SJCRH30 (cell line): ENCODE measurements at places on chromosomes 11 and 22. TPM values are rescaled to one million over a fixed set of nuclear protein-coding genes. Genes with fewer than 3 reads are reported as not detected.

DNA sequence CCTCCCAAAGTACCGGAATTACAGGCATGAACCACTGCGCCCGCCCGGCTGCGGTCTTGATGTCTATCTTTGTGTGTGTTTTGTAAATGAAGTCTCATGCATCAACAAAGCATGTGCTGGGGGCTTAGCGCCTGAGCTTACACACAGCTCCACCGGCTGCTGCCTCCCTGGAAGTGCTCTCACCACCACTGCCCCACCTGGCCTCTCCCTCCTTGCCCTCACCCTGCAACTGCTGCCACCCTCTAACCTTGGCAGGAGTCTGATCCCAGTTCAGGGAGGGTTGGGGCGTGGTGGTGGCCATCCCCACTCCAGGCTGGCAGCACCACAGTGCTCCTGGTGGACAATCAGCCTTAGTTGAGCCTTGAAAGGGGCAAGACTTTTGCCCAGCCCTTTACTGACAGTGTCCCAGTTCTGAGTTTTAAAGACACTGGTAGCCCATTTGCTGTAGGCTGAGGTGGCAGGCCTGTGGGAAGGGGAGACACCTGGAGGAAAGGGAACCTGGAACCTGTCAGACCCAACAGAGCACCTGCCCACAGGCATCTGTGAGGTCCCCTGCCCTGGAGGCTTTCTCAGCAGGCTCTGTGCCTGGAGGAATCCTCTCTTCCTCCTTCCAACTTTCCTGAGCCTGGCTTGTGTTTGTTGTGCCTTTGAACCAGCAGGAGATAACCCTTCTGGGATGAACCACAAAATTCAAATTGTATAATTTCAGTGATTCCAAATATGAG is 42.4 kb upstream of the WEE1 start:
- peaks cover 10% of the 10 kb centered on the region for H3K36me3 ChIP-seq
- no peaks in the 10 kb centered on the region for H3K27me3 ChIP-seq
- no peak for DNase-seq
- no peak overlapping the region for H3K4me3 ChIP-seq

GRCh38 chr11:74014880-74015279 is 6.0 kb upstream of the UCP3 start:
- no peak overlapping the region for H3K4me3 ChIP-seq
- H3K36me3 ChIP-seq: peaks cover 7% of the 10 kb centered on the region; the same call in 1 of the 2 replicates
- no peak overlapping the region for H3K27ac ChIP-seq

The DGCR8 gene
- total RNA-seq: 30.0 and 39.3 TPM in 2 replicates

- H3K4me1 ChIP-seq: no peaks in the 10 kb centered on the region
- H3K27me3 ChIP-seq: no peaks in the 10 kb centered on the region
- no peak overlapping the region for H3K27ac ChIP-seq
- no peak for DNase-seq
Measured at GRCh38 chr11:67384851-67385366, 6.9 kb upstream of the RAD9A start.

GRCh38 chr11:26578998-26579661 is 7.1 kb upstream of the MUC15 start:
- H3K36me3 ChIP-seq: no peaks in the 10 kb centered on the region
- DNase-seq: no peak
- H3K4me3 ChIP-seq: no peak overlapping the region

- H3K4me3 ChIP-seq: no peak overlapping the region
- H3K4me1 ChIP-seq: no peaks in the 10 kb centered on the region
- H3K36me3 ChIP-seq: no peaks in the 10 kb centered on the region
- no peak overlapping the region for H3K27ac ChIP-seq
- no peaks in the 10 kb centered on the region for H3K27me3 ChIP-seq
- no peak for DNase-seq
Measured at GRCh38 chr11:131965504-131965903, 595.1 kb downstream of the NTM start.

The TMEM191B gene
- total RNA-seq: 0.79 TPM in 1 of 2 replicates, not detected in the other

DNA sequence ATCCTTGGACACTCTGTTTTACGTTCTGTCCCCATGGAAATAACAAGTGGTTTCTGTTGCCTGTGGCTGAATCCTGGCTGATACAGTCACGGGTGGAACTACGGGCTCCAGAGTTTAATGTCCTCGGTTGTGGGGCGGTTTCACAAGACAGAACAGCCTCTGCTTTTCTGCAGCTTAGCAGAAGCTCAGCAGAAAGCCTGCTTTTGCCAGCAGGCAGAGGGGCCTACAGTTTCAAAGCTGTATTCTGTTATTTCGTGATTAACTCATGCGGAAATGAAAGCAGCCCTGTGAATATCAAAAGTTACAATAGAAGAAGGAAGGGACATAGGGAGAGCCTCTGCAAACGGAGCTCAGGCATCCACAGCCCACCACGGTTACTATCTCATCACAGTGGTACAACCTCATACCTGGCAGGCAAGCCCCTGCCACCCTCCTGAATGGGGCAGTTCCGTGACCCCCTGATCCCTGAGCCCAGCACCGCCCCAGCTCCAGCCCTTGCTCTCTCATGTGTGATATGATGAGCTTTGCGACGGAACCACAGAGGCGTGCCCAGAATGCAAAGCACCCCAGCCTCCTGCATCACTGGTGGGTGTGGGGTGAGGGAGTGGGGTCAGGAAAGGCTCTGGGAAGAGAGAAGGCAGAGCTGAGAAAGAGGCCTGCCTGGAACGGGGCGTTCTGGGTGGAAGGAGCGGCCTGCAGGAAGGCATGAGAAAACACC is 360.6 kb downstream of the BRD1 start:
- no peaks in the 10 kb centered on the region for H3K4me1 ChIP-seq
- no peak for DNase-seq
- H3K27ac ChIP-seq: no peak overlapping the region
- peaks cover 56% of the 10 kb centered on the region for H3K27me3 ChIP-seq

GRCh38 chr22:49715450-49715849 is 112.2 kb downstream of the BRD1 start:
- H3K36me3 ChIP-seq: no peaks in the 10 kb centered on the region
- no peak overlapping the region for H3K4me3 ChIP-seq
- no peak overlapping the region for H3K27ac ChIP-seq
- peaks cover 6% of the 10 kb centered on the region; the same call in 1 of the 2 replicates for H3K4me1 ChIP-seq
- peaks cover 17% of the 10 kb centered on the region for H3K27me3 ChIP-seq
- no peak for DNase-seq

The ANKRD13D gene
- total RNA-seq: 15.3 and 19.9 TPM in 2 replicates

DNA sequence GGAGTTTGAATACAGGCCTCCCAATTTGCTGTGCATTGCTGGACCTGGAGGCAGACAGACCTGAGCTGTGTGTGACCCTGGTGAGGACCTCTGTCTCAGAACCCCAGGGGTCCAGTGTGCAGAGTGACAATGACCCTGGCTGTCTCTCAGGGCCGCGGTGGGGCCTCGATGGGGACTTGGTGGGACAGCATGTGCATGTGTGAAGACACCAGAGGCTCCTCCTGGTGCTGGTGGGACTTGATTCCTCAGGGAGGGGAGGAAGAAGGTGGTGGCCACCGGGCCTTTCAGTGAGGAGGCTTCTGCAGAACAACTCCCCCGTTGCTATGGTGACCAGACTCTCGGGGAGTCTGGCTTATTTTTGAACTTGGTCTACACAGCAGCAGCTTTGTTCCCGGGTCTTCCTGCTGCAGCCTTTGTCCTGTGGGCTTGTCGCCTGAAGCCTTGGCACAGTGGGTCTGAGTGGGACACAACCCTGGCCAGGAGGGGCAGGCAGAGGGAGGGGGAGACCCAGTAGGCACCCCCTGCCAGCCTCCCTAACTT is 35.3 kb downstream of the MCM5 start:
- no peak overlapping the region for H3K27ac ChIP-seq
- H3K4me1 ChIP-seq: no peaks in the 10 kb centered on the region
- H3K27me3 ChIP-seq: no peaks in the 10 kb centered on the region
- H3K36me3 ChIP-seq: peaks cover 19% of the 10 kb centered on the region
- no peak for DNase-seq

- no peaks in the 10 kb centered on the region for H3K27me3 ChIP-seq
- no peaks in the 10 kb centered on the region for H3K4me1 ChIP-seq
- H3K4me3 ChIP-seq: no peak overlapping the region
- DNase-seq: no peak
- H3K27ac ChIP-seq: no peak overlapping the region
Measured at GRCh38 chr11:8301622-8302021, 37.9 kb upstream of the LMO1 start.

- DNase-seq: no peak
- H3K27ac ChIP-seq: no peak overlapping the region
- no peaks in the 10 kb centered on the region for H3K27me3 ChIP-seq
- H3K4me1 ChIP-seq: peaks cover 6% of the 10 kb centered on the region; the same call in 1 of the 2 replicates
Measured at GRCh38 chr11:114168691-114169090, 109.2 kb downstream of the ZBTB16 start.

GRCh38 chr11:67266449-67267187 is at the start of gene GRK2:
Gene GRK2, plus strand, starts transcription at chr11:67266473. Its CDS starts 227 bp downstream, at chr11:67266700.
- peak within 1 kb of the TSS; percentile 89 for H3K4me3 ChIP-seq
- no peaks in the 10 kb centered on the region for H3K27me3 ChIP-seq
- no peak within 1 kb of the TSS for H3K27ac ChIP-seq
- peaks cover 7% of the 10 kb centered on the region for H3K36me3 ChIP-seq
- H3K4me1 ChIP-seq: peaks cover 2% of the 10 kb centered on the region; the same call in 1 of the 2 replicates

- DNase-seq: peak; percentile 55
- no peak overlapping the region for H3K27ac ChIP-seq
- H3K36me3 ChIP-seq: no peaks in the 10 kb centered on the region
- H3K4me3 ChIP-seq: no peak overlapping the region
- no peaks in the 10 kb centered on the region for H3K4me1 ChIP-seq
Measured at GRCh38 chr11:104332110-104332509, 168.2 kb upstream of the PDGFD start.

DNA sequence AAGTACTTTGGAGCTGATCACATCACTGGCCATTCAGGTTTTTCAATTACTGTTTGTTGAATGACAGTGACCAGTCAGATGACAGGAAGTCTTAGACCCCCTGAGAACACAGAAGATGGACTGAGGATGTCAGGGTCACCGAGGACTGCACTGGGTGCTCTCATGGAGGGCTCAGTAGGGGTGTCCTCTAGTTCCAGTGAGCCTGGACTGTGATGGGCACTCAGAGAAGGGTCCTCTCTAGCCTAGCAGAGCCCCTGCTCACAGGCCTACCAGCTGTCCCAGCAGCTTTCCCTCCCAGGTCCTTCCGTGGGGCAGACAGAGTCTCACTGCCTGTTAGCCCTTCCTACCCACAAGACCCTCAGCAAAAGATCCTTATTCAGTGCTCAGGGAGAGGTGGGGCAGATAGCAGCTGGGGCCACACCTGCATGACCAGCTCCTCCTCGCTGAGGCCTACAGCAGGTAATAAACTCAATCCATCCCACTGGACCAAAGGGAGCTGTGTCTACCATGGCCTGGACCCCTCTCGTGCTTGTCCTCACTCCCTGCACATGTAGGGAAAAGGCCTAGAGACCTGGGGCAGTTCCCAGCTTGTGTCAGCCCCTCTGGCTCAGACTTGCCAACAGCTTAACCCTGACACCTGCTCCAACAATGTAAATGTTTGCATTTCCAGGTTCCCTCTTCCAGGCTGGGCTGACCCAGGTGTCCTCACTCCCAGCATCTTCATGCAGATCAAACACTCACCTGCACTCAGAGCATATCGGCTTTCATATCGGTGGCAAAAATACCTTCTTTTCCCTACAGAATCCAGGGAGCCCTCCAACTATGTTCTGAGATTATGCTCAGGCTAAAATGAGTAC is 25.2 kb upstream of the VPREB1 start:
- no peak overlapping the region for H3K4me3 ChIP-seq
- H3K4me1 ChIP-seq: no peaks in the 10 kb centered on the region
- H3K27me3 ChIP-seq: 0 out of 2 replicates have a peak, but pooled peaks cover 2% of the 10 kb centered on the region
- DNase-seq: no peak

GRCh38 chr11:1155274-1155693 is 2.5 kb upstream of the MUC5AC start:
- peaks cover 3% of the 10 kb centered on the region; the same call in 1 of the 2 replicates for H3K27me3 ChIP-seq
- no peak overlapping the region for H3K27ac ChIP-seq
- no peak overlapping the region for H3K4me3 ChIP-seq
- no peak for DNase-seq
- peaks cover 19% of the 10 kb centered on the region; the same call in 1 of the 2 replicates for H3K4me1 ChIP-seq
- no peaks in the 10 kb centered on the region for H3K36me3 ChIP-seq

GRCh38 chr11:3102641-3102921 is 45.4 kb upstream of the CARS1 start:
- no peak overlapping the region for H3K4me3 ChIP-seq
- H3K36me3 ChIP-seq: no peaks in the 10 kb centered on the region
- DNase-seq: no peak
- no peaks in the 10 kb centered on the region for H3K27me3 ChIP-seq
- H3K27ac ChIP-seq: no peak overlapping the region
- no peaks in the 10 kb centered on the region for H3K4me1 ChIP-seq

- no peaks in the 10 kb centered on the region for H3K27me3 ChIP-seq
- no peak overlapping the region for H3K27ac ChIP-seq
- no peak overlapping the region for H3K4me3 ChIP-seq
- no peaks in the 10 kb centered on the region for H3K4me1 ChIP-seq
- no peak for DNase-seq
- H3K36me3 ChIP-seq: no peaks in the 10 kb centered on the region
Measured at GRCh38 chr11:128860571-128861361, 6.3 kb downstream of the KCNJ1 start.

DNA sequence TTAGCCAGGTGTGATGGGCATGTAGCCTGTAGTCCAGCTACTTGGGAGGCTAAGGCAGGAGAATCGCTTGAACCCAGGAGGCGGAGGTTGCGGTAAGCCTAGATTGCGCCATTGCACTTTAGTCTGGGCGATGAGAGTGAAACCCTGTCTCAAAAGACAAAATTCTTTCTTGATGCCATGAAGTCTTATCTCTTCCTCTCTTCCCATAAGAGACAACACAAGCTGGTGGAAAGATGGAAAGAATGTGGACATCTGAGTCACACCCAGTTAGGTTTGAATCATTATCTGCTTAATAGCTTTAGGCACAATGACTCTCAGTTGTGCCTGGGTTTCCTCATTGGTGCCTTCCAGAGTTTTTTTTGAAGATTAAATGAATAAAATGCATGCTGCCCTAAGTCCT is 35.3 kb downstream of the KREMEN1 start:
- H3K4me3 ChIP-seq: no peak overlapping the region
- H3K36me3 ChIP-seq: 0 out of 2 replicates have a peak, but pooled peaks cover 4% of the 10 kb centered on the region
- no peak overlapping the region for H3K27ac ChIP-seq
- DNase-seq: no peak

GRCh38 chr11:70501051-70501901 is 102.9 kb downstream of the CTTN start:
- H3K27me3 ChIP-seq: peaks cover 13% of the 10 kb centered on the region
- H3K36me3 ChIP-seq: no peaks in the 10 kb centered on the region
- no peak for DNase-seq
- no peak overlapping the region for H3K27ac ChIP-seq

GRCh38 chr22:21047035-21047661 is 1.4 kb downstream of the LRRC74B start:
- no peak for DNase-seq
- H3K4me3 ChIP-seq: no peak overlapping the region
- no peak overlapping the region for H3K27ac ChIP-seq
- peaks cover 24% of the 10 kb centered on the region for H3K4me1 ChIP-seq
- H3K27me3 ChIP-seq: no peaks in the 10 kb centered on the region
- H3K36me3 ChIP-seq: no peaks in the 10 kb centered on the region

DNA sequence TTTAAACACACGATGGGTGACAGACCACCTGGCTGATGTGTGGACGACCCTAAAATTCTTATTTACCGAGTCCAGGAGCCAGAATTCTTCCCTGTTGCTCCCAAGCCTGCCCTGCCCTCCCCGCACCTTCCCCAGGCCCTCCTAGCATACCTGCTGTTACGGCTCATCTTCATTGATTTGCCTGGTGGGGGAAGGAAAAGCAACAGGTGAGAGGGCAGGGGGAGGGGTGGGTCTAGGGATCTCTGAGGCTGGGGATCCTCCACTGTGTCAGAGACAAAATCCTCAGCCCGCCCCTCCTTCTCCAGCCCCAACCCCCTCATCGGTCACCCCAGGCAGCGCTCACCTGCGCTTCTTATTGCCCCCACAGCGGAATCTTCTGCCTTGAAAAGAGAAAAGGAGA is 4.0 kb downstream of the FXYD2 start:
- no peaks in the 10 kb centered on the region for H3K36me3 ChIP-seq
- H3K4me1 ChIP-seq: peaks cover 14% of the 10 kb centered on the region
- H3K27ac ChIP-seq: no peak overlapping the region
- DNase-seq: no peak
- H3K27me3 ChIP-seq: no peaks in the 10 kb centered on the region
- H3K4me3 ChIP-seq: no peak overlapping the region
